ENCODE measurements at places on chromosomes 5 and 9.
A peak's percentile ranks its signal among the peaks of the same experiment; 100 is the strongest.

DNA sequence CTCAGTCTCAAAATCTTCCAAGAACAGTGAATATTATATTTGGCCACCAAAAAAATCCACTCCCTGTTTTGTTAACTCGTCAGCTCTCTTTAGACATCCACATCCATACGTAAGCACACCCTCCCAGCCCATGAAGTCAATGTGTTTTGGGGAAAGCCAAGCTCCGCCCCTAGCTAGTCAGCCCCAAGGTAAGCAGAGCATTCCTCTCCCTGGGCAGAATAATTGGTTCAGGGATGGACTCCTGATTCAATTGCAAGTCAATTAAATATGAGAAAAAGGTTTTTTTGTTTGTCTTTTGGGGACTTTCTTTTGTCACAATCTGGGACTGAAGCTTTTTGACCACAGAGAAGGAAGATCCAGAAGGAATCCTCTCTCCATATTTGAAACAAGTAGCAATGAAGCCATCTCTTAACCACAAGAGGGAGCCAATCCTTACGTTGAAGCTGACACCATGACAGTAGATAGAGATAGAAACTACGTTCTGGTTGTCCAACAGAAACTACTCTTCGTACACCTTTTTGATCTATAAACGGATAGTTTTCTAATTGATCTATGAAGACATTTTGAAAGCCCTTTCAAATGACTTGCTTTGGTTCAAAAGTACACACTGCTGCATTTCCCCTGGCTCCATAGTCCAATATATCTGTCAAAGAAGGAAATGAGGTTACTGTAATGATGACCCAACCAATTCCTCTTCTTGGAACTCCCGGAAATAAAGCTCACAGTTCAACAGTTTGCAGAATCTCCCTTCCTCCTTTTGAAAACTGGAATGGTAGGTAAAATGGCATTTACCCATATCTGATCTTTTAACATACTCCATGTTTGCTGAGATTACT, 166.4 kb downstream of the TLE1 start:
- no peak for DNase-seq

- DNase-seq: no peak
Observed at GRCh38 chr5:178990491-178990890, 4.6 kb downstream of the GRM6 start.

DNA sequence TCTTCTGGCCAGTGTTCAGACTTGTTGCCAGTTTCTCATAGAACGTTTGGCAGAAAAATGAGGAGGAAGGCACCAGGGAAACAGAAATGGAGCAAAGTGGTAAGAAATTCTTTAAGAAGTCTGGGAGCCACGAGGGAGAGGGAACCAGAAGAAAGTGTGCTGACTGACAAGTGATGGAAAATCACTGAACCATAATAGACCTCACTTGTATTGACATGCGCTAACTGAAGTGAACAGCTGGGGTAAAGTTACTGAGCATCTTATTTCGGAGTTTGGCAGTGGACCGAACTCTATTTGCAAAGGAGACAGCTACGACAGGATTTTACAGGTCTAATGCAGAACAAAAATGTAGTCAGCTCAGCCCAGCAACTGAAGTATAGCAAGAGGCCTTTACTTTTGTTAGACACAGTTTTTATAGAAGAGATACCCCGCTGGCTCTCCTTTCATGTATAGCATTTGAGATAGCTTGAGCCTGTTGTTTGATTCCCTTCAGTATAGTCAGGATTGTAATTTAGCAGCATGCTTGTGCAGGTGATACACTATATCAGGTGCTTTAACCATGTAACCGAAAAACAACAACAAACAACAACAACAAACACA, 53.6 kb downstream of the HMHB1 start:
- DNase-seq: no peak

DNA sequence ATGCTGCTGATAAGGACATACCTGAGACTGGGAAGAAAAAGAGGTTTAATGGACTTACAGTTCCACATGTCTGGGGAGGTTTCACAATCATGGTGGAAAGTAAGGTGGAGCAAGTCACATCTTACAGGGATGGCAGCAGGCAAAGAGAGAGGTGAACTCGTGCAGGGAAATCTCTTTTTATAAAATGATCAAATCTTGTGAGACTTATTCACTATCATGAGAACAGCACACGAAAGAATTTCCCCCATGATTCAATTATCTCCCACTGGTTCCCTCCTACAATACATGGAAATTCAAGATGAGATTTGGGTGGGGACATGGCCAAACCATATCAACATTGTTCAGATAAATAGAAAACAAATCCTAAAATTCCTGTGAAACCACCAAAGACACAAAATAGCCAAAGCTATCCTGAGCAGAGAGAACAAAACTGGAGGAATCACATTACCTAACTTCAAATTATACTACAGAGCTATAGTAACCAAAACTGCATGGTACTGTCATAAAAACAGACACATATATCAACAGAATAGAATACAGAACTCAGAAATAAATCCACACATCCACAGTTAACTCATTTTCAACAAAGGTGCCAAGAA, 230.5 kb upstream of the TRIM32 start:
- DNase-seq: no peak

DNA sequence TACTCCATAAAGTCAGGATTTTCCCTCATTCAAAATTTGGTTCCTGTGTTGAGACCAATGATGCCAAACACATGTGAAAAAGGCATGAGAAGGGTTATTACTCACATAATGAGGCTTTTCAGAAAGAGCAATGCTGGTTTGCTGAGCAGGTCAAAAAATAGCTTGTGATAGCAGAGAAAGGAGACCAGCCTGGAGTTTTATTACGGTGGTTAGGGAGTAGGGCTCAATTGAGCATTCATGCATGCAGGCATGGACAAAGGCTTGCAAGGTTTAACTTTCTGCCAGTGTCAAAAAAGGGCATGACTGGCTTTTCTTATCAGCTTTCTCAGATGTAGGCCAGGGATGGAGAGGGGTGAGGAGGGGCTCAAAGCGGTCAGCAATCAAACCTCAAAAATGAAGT, 628.3 kb downstream of the DNAH5 start:
- no peak for DNase-seq

GRCh38 chr5:76402251-76402885, 717 bp upstream of the IQGAP2 start:
- DNase-seq: peak; percentile 63

- DNase-seq: no peak
Observed at GRCh38 chr5:176491901-176492300, 43.7 kb downstream of the FAF2 start.

GRCh38 chr9:108083160-108083750, 593.7 kb upstream of the KLF4 start:
- DNase-seq: no peak

GRCh38 chr5:68953231-68953874, 140.5 kb upstream of the SLC30A5 start:
- no peak for DNase-seq

DNA sequence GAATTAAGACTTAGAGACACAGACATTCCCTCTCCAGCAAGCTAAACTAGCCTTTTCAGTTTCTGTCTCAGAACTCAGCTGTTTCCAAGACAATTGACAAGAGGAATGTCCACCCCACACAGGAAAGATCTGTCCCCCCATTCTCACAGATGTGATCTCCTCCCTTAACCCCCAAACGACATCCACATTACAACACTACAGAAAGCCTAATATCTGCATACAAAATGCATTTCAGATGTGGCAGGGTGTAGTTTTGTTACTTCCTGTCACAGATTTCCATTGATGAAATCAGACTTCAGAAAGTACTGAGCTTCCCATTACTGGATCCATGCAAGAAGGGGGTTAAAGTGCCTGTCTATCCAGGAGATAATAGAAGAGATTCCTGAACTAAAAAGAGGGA, 2.9 kb upstream of the ARSI start:
- no peak for DNase-seq

DNA sequence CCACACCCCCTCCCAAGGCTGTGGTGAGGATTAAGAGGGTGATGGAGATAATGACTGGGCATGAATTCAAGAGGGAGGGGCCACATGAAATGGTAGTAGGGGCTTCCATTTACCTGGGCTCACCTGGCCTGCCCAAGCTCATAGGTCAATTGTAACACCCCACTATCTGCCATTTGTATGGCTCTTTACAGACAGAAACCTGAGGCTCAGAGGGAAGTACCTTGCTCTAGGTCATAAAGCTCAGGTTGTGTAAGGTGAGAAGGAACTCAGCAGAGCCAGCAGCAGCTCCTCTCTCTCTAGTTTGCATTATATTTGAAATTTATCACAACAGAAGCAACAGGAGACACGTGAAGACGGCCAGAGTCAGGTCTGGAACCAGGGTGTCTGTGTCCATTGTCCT, 133.4 kb upstream of the ALDH1B1 start:
- DNase-seq: no peak

- DNase-seq: no peak
Observed at GRCh38 chr9:136536721-136537241, 9.1 kb downstream of the NOTCH1 start.

DNA sequence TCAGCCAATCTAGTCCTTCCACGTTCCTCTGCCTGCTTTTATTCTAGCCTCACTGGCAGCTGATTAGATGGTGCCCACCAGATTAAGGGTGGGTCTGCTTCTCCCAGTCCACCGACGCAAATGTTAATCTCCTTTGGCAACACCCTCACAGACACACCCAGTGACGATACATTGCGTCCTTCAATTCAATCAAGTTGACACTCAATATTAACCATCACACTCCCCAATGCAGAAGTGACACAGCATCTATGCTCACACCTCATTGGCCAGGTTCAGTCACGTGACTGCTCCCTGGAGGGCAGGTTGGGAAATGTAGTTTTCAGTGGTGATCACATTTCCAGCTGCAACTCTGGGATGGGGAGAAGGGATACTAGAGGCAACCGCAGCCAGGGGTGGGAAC, 13.0 kb downstream of the SUSD3 start:
- no peak for DNase-seq

GRCh38 chr9:81629440-81629839, 59.9 kb downstream of the TLE1 start:
- DNase-seq: no peak

DNA sequence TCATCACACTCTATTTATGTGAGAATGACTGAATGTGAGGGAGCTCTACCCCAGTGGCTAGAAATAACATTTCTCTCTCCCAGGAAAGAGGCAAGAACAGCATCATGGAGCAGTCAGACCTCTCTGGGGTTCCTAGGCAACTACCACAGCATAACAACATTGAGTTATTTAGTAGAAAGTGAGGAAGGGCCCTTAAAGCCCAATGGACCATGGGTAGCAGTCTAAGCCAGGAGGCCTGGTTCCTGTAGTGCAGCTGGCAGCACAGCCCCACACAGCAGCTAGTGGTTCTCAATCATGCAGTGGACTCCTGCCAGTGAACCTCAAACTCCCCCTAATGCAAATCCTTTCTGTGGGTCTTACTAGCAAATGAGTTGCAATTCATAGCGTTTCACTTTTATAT, 55.3 kb downstream of the SPEF2 start:
- DNase-seq: no peak

GRCh38 chr5:136482206-136482605, 116.9 kb upstream of the TRPC7 start:
- no peak for DNase-seq

DNA sequence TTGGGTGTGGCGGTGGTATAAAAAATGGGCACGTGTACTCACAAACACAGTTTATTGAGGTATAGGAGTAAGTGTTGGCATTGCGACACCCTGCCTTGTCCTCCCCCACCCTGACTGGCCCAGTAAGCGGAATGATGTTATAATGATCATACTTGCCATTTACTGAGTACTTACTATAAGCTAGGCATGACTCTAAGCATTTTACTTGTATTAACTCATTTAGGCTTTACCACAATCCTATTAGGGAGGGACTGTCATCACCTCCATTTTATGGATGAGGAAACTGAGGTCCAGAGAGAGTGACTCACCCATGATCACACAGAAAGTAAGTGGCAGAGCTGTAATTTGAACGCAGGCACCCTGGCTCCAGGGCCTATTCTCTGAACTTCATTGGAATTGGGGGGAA, 2.3 kb downstream of the SMIM3 start:
- DNase-seq: no peak

- DNase-seq: no peak
Observed at GRCh38 chr9:82206946-82207345, 218.4 kb downstream of the SPATA31D1 start.

DNA sequence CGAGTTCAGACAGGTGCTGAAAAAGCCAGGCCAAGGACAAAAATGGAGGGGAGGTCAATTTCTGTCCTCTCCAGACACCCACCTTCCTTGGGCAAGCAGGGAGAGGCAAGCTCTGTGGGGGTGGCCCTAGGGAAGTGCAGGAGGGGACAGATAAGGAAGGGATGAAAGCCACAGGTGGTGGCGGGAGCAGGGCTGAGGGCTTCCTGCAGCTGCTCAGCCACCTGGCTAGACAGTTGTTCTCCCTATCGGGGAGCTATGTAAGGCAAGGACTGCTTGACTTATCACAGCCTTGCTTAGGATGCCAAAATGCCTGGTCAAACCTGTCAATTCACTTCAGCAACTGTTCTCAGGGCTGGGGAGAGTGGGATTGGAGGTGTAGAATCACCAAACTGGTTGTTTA, 266.1 kb downstream of the ZSWIM6 start:
- no peak for DNase-seq

DNA sequence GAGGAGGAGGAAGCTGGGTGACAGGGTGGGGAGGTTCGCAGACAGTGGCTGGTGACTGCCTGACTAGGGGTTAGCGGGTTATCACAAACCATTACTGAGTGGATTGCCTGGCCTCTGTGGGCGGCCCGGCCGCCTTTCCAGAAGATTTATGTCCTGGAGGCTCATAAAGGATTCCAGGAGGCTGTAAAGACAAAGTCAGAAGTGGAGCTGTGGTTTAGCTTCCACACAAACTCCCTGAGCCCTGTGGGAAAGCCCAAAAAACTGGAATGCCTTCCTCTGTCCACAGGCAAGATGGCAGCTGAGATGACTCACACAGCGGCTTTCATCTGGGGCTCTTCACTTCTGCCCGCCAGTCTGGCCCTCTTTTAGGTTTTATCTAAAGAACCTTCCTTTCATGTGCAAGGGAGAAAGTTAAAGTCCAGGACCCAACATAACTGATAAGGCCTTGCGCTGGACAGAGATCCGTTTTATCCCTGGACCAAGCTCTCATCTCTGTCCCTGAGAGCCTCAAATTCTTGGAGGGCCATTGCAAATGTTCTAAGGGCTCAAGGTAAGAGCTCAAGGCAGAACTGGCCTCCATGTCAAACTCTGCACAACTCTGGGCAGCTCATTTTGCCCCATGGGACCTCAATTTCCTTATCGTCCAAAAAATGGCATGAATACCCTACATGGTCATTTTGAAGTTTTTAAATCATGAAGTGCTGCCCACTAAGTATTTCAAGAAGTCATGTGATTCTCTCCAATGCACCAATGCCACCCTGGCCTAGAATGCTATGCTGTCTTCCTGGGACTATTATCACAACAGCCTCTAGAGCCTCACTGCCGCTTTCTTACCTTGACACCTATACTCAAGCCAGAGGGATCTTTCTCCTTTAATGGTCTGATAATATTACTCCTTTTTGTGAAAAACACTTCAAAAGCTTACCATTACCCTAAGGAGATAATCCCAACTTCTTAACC, 249.4 kb upstream of the TRIM32 start:
- DNase-seq: no peak

DNA sequence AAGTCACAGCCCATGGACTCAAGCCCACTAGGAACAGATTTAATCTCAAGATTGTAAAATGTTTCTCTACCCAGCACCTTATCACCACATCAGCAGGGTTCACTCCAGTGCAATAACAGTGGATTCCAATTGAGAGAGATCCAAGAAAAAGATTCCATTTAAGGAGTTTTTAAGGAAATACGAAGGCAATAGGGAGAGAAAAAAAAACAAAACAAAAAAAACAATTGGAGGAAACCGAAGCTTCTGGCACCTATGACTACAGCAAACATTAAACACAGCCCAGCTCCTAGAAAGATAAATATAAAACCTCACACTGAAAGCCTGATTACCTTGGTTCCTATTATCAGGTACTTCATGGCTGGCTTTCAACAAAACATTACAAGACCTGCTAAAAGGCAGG, 192.7 kb downstream of the DAB2IP start:
- DNase-seq: no peak
